ENCODE measurements at places on chromosomes 16 and 17.

- no peak for DNase-seq
Observed at GRCh38 chr16:78659668-78660217, 560.3 kb downstream of the WWOX start.

GRCh38 chr16:57883953-57884654 is 81.8 kb upstream of the KIFC3 start:
- no peak for DNase-seq

- no peak for DNase-seq
Observed at GRCh38 chr16:4947722-4948503, 10.2 kb upstream of the SEC14L5 start.

- no peak for DNase-seq
Observed at GRCh38 chr17:83025636-83026280, 53.7 kb upstream of the METRNL start.

- DNase-seq = peak; percentile 28
Observed at GRCh38 chr16:50121721-50122445, 31.2 kb upstream of the TENT4B start.

- DNase-seq = peak; percentile 23
Observed at GRCh38 chr17:13931111-13931526, 138.2 kb upstream of the COX10 start.

- no peak for DNase-seq
Observed at GRCh38 chr17:27396941-27397340, 59.3 kb upstream of the KSR1 start.

- DNase-seq = no peak
Observed at GRCh38 chr16:79618041-79618691, 17.6 kb upstream of the MAF start.

- DNase-seq = peak; percentile 93
Observed at GRCh38 chr17:45051060-45051719, at the start of gene DCAKD. TSS of gene DCAKD (minus strand) at chr17:45051632. CDS start at chr17:45034885, 16,747 bp downstream.

- no peak for DNase-seq
Observed at GRCh38 chr17:8585911-8586310, 44.6 kb downstream of the MYH10 start.

DNA sequence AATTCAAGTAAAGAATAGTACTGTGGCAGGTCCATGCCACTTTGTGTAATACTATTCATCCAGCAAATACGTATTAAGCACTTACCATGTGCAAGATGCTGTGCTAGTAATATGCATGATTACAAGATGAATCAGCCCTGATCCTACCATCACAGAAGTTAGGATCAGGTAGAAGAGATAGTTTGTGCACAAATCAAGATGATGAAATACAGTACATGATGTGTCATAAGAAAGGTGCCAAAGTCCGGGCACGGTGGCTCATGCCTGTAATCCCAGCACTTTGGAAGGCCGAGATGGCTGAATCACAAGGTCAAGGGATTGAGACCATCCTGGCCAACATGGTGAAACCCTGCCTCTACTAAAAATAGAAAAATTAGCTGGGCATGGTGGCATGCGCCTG is 10.9 kb downstream of the COG4 start:
- DNase-seq = no peak

DNA sequence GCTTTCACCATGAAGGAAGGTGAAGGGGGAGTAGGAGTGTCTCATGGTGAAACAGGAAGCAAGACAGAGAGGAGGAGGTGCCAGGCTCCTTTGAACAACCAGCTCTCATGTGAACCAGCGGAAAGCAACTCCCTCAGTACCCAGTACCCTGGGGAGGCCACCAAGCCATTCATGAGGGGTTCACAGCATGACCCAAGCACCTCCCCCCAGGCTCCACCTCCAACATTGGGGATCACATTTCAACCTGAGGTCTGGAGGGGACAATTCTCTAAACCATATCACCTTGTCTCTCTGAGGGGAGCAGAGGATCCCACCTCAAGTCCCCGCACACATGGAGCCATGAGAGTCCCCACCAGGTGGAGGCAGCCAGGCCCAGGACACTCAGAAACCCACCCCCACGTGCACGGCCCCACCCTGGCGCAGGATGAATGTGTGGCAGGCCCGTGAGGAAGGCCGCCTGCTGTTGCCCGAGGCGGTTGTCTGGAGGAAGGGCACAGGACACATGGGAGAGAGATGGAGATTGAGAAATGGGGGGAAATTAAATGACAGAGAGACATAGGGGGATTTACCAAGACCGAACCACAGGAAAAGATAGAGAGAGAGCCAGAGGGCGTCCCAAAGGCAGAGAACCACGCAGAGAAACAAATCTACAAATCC is 85.9 kb downstream of the TMEM132E start:
- DNase-seq = no peak

GRCh38 chr16:19115148-19116021 is 1.6 kb downstream of the ITPRIPL2 start:
- no peak for DNase-seq

DNA sequence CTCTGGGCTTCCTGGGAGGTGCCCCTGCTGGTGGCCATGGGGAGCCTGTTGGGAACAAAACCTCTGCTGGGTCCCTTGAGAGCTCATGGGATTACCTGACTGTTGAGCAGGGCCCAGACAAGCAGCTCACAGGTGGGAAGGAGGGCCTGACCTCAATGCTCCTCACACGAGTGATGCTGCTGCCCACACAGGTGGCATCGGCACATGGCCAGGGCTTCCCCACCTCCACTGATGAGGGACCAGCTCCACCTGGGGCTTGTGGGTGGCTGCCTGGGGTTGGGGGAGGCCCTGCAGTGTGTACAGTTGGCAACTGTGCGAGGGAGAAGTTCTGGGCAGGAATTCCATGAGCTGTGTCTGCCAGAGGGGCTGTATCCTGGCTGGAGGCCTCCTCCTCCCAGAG is 87.8 kb upstream of the NLRP1 start:
- no peak for DNase-seq

- no peak for DNase-seq
Observed at GRCh38 chr17:60107526-60108257, 29.0 kb upstream of the HEATR6 start.
